ENCODE measurements at places on chromosomes 12 and 14. TPM values are rescaled to one million over a fixed set of nuclear protein-coding genes. Genes with fewer than 3 reads are reported as not detected.

Gene SLC22A17
- 80.8 TPM for total RNA-seq

Gene SDR9C7
- 0.28 TPM for total RNA-seq

Gene IRAK3
- total RNA-seq, result 0.37 TPM

Gene FGD4
- 41.4 TPM for total RNA-seq

Gene SCARB1
- total RNA-seq, result 7.8 TPM

Gene GALNT6
- total RNA-seq, result not detected

Gene TRHDE
- total RNA-seq, result 0.22 TPM

Gene OR6C2
- total RNA-seq, result not detected

Gene STAB2
- not detected for total RNA-seq

Gene ADCY4
- total RNA-seq, result not detected

Gene MRPL52
- total RNA-seq, result 28.1 TPM

Gene GLS2
- 2.9 TPM for total RNA-seq

Gene C3AR1
- not detected for total RNA-seq

Gene DACT1
- 3.4 TPM for total RNA-seq

Gene LRP6
- total RNA-seq, result 68.0 TPM

Gene RNASE2
- not detected for total RNA-seq

Gene CTSG
- total RNA-seq, result not detected

Gene GLI1
- total RNA-seq, result 0.12 TPM

Gene PRB2
- not detected for total RNA-seq

Gene KRT86
- not detected for total RNA-seq

Gene OR6C70
- total RNA-seq, result not detected

Gene PIANP
- 0.32 TPM for total RNA-seq

Gene SPRING1
- 41.9 TPM for total RNA-seq

Gene RERGL
- not detected for total RNA-seq

Gene TMEM179
- 12.1 TPM for total RNA-seq

Gene KRT77
- not detected for total RNA-seq

Gene KRT74
- not detected for total RNA-seq

Gene SERPINA9
- not detected for total RNA-seq

Gene DLGAP5
- total RNA-seq, result 313 TPM

Gene TMEM121
- total RNA-seq, result 3.6 TPM

Measured in neural progenitor cell (in vitro differentiated cells).